Activated T-helper 2 cell treated with anti-CD3 and anti-CD28 coated beads, Interferon-gamma antibody, Interleukin-2, Interleukin-4, amounts not matched to agents 10 μg/mL and 5 μg/mL and 100 μg/mL, durations not matched to agents 14 hours and 24 hours and 36 hours (primary cell): ENCODE measurements at places on chromosomes 1 and 21. TPM values are rescaled to one million over a fixed set of nuclear protein-coding genes. Genes with fewer than 3 reads are reported as not detected.

The LMX1A gene
- total RNA-seq, result not detected in 2 replicates

- no peak for DNase-seq
Observed at GRCh38 chr1:67749844-67750690, 65.1 kb downstream of the GADD45A start.

The OR2L8 gene
- 0.21 TPM in 2 replicates for total RNA-seq

DNA sequence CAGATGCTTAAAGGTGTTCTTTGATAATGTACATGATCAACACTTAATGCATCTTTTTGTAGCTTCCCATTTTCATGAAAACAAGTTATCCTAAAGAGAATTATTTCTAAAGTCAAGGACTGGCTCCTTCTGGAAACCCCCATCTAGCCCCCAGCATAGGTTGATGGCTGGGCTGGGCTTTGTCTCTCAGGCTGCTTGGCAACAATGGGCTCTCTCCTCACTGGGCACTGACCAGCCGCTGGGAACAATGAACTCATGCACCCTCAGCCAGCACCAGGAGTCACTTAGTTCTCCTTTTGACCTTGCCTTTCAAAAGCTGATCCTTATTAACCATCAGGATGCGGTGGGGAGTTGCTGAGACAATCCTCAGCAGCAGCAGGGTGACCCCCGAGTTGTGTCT is 293.0 kb upstream of the PLXNA2 start:
- DNase-seq, result no peak

The FMO1 gene
- total RNA-seq, result not detected in 2 replicates

The CLDN19 gene
- not detected in 2 replicates for total RNA-seq

The SMIM1 gene
- 1.4 and 2.3 TPM in 2 replicates for total RNA-seq

The COL8A2 gene
- not detected in 2 replicates for total RNA-seq
